ENCODE measurements at places on chromosomes 7 and 10.

- H3K4me1 ChIP-seq, result no peaks in the 10 kb centered on the region
- no peak overlapping the region for H3K27ac ChIP-seq
- no peak for ATAC-seq
- peaks cover 29% of the 10 kb centered on the region for H3K27me3 ChIP-seq
- no peaks in the 10 kb centered on the region for H3K36me3 ChIP-seq
These were observed 10.3 kb downstream of the SLC13A4 start for GRCh38 chr7:135717693-135718092.

DNA sequence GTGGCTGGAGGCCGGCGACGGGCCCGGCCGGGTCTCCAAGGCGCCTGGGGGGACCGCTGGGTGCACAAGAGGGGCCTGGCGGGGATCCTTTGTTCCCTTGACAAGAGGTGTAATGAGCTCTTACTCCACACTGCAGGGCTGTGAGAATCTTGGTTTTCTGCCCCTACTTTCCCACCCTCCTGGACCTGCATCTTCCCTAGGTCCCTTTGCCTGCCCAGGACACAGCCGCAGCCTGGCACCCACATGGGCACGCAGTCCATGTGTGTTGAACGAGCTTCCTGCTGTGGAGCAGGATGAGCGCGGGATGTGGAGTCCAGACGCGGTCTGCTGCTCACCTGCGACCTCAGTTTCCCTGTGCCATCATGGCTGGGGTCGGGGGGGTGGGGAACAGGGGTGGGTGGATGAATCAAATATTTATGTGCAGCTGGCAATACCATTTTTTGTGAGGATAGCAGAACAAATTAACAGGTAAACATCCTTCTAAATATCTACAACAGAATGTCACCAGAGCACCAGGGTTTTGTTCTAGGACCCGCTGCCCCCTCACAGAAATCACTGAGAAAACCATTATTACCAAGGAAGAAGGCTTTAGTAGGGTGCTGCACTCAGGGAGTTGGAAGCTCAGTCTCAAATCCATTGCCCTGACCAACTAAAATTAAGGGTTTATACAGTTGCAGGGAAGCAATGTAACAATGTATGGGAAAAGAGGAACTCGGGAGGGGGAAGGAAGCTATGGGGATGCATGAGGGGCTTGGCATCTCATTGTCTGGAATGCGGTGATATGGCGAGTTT, 474 bp upstream of the NSMCE4A start:
- H3K4me3 ChIP-seq, result peak overlapping the region; percentile 81
- peaks cover 17% of the 10 kb centered on the region for H3K36me3 ChIP-seq
- H3K4me1 ChIP-seq, result peaks cover 29% of the 10 kb centered on the region
- no peaks in the 10 kb centered on the region for H3K27me3 ChIP-seq
- ATAC-seq, result no peak

- H3K27me3 ChIP-seq, result no peaks in the 10 kb centered on the region
- H3K4me1 ChIP-seq, result peaks cover 21% of the 10 kb centered on the region
- peak overlapping the region; percentile 76 for H3K27ac ChIP-seq
- H3K36me3 ChIP-seq, result no peaks in the 10 kb centered on the region
These were observed 24.6 kb upstream of the GLCCI1 start for GRCh38 chr7:7943951-7944350.

DNA sequence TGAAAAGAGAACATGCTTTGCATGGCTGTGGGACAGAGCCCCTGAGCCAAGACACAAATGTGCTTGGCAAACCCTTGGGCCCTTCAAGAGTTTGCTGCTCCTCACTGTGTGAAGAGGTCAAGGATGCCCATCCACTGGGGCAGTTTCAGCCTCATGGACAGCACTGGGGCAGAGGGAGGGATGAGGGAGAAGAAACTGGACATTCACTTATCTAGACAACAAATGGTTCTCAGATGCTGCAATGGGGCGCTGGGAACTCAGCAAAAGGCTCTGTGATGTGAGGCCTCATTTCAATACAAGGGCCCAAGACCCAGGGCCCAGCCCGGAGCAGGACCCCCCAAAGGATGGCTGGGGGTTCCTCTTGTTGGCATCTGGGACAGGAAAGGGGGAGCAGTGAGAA, 49.1 kb downstream of the EBF3 start:
- no peak overlapping the region for H3K4me3 ChIP-seq
- H3K27me3 ChIP-seq, result peaks cover 13% of the 10 kb centered on the region
- H3K36me3 ChIP-seq, result no peaks in the 10 kb centered on the region
- H3K27ac ChIP-seq, result no peak overlapping the region
- no peaks in the 10 kb centered on the region for H3K4me1 ChIP-seq

DNA sequence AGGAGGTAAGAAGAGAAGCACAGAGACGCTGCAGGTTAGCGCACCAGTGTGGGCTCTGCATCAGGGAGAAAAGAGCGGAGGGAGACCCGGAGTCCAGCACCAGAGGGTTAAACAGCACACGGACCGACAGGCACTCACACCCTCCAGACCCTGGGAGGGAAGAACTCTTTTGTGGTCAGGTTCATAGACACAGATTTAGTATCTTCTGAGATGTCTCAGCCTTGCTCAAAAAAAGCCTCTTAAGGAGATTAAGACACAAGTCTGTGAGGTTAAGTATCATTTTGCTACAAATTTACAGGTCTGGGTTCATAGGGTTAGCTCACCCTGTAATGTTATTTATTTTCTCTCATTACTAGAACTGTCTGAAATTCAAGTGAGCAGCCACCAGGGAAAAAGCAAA, 16.8 kb upstream of the NDST2 start:
- H3K36me3 ChIP-seq, result peaks cover 31% of the 10 kb centered on the region
- no peaks in the 10 kb centered on the region for H3K4me1 ChIP-seq
- H3K27ac ChIP-seq, result no peak overlapping the region
- H3K4me3 ChIP-seq, result no peak overlapping the region
- no peaks in the 10 kb centered on the region for H3K27me3 ChIP-seq

GRCh38 chr7:127953423-127954356, 77.5 kb downstream of the LRRC4 start:
- no peak overlapping the region for H3K27ac ChIP-seq

GRCh38 chr7:105079348-105079747, 65.3 kb downstream of the KMT2E start:
- H3K27me3 ChIP-seq, result no peaks in the 10 kb centered on the region
- peaks cover 6% of the 10 kb centered on the region for H3K4me1 ChIP-seq

- peaks cover 10% of the 10 kb centered on the region for H3K36me3 ChIP-seq
- H3K27ac ChIP-seq, result no peak overlapping the region
- ATAC-seq, result no peak
- H3K4me3 ChIP-seq, result no peak overlapping the region
These were observed 65.6 kb downstream of the NOD1 start for GRCh38 chr7:30412782-30413504.

DNA sequence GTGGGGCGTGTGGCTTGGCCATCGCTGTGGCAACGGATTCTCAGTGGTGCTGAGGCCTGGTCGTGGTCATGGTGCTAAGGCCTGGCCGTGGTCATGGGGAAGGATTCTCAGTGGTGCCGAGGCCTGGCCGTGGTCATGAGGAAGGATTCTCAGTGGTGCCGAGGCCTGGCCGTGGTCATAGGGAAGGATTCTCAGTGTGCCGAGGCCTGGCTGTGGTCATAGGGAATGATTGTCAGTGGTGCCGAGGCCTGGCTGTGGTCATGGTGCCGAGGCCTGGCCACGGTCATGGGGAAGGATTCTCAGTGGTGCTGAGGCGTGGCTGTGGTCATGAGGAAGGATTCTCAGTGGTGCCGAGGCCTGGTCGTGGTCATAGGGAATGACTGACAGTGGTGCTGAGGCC, 327.9 kb downstream of the ADARB2 start:
- H3K4me1 ChIP-seq, result peaks cover 9% of the 10 kb centered on the region
- no peaks in the 10 kb centered on the region for H3K36me3 ChIP-seq
- H3K27me3 ChIP-seq, result peaks cover 75% of the 10 kb centered on the region

GRCh38 chr10:16699435-16700057, 117.7 kb downstream of the RSU1 start:
- no peaks in the 10 kb centered on the region for H3K4me1 ChIP-seq
- peaks cover 41% of the 10 kb centered on the region for H3K36me3 ChIP-seq
- no peak overlapping the region for H3K27ac ChIP-seq
- H3K27me3 ChIP-seq, result no peaks in the 10 kb centered on the region

GRCh38 chr7:69765879-69766278, 167.6 kb downstream of the AUTS2 start:
- peaks cover 19% of the 10 kb centered on the region for H3K4me1 ChIP-seq
- H3K27me3 ChIP-seq, result no peaks in the 10 kb centered on the region
- H3K4me3 ChIP-seq, result no peak overlapping the region
- no peak overlapping the region for H3K27ac ChIP-seq
- no peaks in the 10 kb centered on the region for H3K36me3 ChIP-seq

DNA sequence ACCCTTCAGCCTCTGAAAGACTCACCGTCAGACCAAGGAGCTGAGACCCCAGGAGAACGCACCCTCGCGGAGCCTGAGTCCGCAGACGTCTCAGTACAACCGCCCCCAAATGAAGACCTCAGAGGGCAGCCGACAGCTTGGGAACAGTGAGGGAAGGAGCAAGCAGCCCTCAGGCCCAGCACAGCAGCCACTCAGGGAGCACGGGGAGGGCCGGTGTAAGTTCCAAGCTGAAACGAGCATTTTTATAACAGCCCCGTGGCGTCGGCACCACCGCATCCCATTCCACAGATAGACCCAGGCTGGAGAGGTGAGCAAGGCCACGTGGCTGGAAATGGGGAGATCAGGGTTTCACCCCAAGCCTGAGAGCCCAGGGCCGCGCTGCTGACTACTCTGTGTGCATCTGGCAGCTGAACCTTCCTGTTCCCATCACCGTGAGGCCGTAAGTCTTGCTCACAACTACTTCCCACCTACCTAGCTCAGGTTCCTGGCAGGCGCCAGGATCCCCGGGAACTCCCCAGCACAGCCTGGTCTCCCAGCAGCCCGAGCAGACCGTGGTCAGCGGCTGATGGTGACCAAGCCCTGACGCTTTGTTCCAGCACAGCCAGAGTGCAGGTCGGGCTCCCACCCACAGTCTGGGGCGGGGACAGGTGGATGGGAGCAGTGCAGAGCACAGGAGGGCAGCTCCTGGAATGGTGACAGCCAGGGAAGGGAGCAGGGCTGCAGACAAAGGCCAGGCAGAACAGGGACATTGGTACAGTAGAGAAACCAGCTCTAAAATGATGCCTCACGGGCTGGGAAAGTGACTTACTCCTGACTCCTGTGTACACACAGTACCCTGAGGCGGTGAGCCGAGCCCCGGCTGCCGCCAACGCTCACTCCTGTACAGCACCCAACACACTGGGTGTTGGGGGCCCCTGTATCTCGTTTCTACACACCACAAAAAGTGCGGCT, 6.1 kb upstream of the NOM1 start:
- ATAC-seq, result peak; percentile 62
- H3K4me1 ChIP-seq, result peaks cover 26% of the 10 kb centered on the region
- H3K27me3 ChIP-seq, result peaks cover 51% of the 10 kb centered on the region
- H3K4me3 ChIP-seq, result peak overlapping the region; percentile 26

GRCh38 chr10:3236644-3237404, 64.2 kb upstream of the PITRM1 start:
- no peak overlapping the region for H3K4me3 ChIP-seq
- no peak overlapping the region for H3K27ac ChIP-seq
- ATAC-seq, result no peak
- H3K4me1 ChIP-seq, result peaks cover 5% of the 10 kb centered on the region
- no peaks in the 10 kb centered on the region for H3K36me3 ChIP-seq

- no peaks in the 10 kb centered on the region for H3K4me1 ChIP-seq
- H3K27ac ChIP-seq, result no peak overlapping the region
- no peak overlapping the region for H3K4me3 ChIP-seq
- no peaks in the 10 kb centered on the region for H3K36me3 ChIP-seq
- H3K27me3 ChIP-seq, result no peaks in the 10 kb centered on the region
- no peak for ATAC-seq
These were observed 102.1 kb downstream of the MTERF1 start for GRCh38 chr7:91778416-91778815.

DNA sequence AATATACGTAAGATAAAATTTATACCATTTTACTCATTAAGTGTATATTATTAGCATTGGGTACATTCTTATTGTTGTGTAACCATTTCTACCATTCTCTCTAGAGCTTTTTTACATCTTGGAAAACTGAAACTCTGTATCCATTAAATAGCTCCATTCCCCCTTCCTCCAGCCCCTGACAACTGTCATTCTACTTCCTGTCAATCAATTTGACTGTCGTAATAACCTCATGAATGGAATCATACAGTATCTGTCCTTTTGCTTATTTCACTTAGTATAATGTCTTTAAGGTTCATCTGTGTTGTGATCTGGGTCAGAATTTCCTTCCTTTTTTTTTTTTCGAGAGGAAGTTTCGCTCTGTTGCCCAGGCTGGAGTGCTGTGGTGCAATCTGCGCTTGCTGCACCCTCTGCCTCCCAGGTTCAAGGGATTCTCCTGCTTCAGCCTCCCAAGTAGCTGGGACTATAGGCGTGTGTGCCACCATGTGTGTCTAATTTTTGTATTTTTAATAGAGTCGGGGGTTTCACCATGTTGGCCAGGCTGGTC, 15.6 kb downstream of the ZRANB1 start:
- H3K36me3 ChIP-seq, result peaks cover 11% of the 10 kb centered on the region
- no peak for ATAC-seq
- H3K27me3 ChIP-seq, result no peaks in the 10 kb centered on the region
- H3K4me1 ChIP-seq, result peaks cover 51% of the 10 kb centered on the region
- H3K4me3 ChIP-seq, result no peak overlapping the region

- no peaks in the 10 kb centered on the region for H3K36me3 ChIP-seq
- no peak overlapping the region for H3K27ac ChIP-seq
- no peaks in the 10 kb centered on the region for H3K4me1 ChIP-seq
- H3K27me3 ChIP-seq, result no peaks in the 10 kb centered on the region
- ATAC-seq, result no peak
These were observed 72.4 kb upstream of the PDE1C start for GRCh38 chr7:32142649-32143048.

DNA sequence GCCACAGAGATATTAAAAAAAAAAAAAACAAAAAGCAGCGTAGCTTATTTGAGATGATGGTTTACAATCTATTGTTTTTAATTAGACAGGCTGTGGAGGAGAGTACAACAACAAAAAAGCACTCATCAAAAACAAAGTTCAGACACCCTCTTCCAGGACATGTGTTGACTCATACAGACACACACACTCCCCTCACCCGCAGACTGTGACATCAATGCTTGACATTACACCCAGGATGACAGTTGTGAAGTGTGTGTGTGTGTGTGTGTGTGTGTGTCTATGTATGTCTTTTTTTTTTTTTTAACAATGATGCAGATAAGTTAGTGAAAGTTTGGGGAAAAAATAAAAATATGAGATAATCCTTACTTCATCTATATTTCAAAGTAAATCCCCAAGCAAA, 303.6 kb downstream of the GPAM start:
- H3K27me3 ChIP-seq, result no peaks in the 10 kb centered on the region
- no peak overlapping the region for H3K27ac ChIP-seq
- H3K4me3 ChIP-seq, result no peak overlapping the region
- ATAC-seq, result no peak
- H3K4me1 ChIP-seq, result no peaks in the 10 kb centered on the region

- no peaks in the 10 kb centered on the region for H3K4me1 ChIP-seq
- no peak for ATAC-seq
- H3K36me3 ChIP-seq, result no peaks in the 10 kb centered on the region
- H3K4me3 ChIP-seq, result no peak overlapping the region
These were observed 53.3 kb downstream of the TCERG1L start for GRCh38 chr10:131258256-131258655.
